Activated effector memory CD4-positive, alpha-beta T cell treated with anti-CD3 and anti-CD28 coated beads, Interleukin-2, amount 50 U/mL, for 16 hours (primary cell): ENCODE measurements at places on chromosomes 7 and 10.

DNA sequence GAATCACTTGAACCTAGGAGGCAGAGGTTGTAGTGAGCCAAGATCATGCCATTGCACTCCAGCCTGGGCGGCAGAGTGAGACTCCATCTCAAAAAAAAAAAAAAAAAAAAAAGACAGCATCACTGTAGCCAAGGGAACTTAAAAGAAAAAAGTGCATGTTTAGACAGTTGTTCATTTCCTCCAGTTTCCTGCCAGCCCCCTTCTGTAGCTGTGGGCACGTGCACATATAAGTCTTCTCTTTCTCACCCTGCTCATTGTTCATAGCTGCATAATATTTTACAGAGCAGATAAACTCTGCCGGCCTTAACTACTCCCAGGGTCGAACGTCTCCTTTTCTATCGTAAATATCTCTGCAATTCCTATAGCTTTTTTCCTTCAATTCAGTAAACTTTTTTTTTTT is 132.6 kb downstream of the LHPP start:
- DNase-seq = no peak

- DNase-seq = no peak
Observed at GRCh38 chr10:119235356-119235755, 28.0 kb downstream of the GRK5 start.

DNA sequence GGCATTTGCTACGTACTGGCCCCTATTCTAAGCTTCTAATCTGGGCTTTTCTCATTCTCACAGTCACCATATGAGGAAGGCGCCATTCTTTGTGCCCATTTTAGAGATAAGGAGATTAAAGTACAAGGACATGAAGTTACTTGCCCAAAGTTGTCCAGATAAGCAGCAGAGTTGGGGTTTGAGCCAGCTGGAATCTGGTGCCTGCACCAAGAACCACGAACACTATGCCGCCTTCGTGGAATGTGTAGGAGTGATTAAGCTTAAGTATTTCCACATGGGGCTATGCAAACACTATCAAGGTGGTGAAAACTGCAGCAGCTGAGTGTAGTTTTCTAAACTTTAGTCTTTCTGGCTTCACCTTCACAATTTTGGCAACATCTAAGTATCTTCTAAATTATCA is 342.7 kb upstream of the ETV1 start:
- no peak for DNase-seq

DNA sequence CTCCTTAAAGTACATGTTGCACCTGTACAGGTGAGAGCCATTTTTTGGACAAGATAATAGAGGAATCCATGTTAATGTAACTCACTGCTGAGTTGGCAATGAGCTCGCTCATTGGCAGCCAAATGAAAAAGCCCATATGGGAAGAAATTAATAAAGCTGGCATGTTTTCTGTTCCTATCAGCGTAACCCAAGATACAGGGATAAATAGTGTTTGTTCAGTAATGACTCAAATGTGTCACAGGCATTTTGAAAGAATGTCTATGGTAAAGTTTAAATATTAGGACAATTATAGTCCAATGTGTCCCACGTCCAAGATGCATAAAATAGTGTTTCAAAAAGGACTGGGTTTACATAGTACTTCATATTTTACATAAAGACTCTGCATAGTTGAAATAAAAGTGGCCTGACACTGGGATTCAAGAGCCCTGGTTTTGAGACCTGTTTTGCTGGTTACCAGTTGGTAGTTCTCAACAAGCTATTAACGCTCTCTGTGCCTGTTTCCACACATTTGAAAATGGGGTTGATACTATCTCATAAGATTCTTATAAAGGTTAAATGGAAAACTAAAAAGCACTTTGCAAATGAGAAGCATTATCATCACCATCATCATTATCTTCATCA is 49.1 kb downstream of the MTURN start:
- DNase-seq = no peak

DNA sequence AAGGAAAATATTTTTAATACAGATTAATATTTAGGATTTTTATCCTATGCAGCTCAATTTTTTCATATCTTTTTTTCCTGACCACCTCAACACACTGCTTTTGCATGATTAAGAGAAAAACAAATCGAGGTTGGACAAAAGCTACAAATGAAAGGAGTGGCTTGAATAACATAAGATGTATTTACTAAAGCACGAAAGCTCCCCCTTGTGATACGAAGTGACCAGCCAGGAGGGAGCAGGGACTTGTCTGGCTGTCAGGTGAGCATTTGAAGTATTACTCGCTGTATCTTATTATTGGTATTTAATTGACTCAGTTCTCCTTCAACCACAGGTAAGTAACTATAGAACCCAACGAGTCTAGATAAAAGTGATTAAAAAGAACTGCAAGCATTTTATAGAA is 265.2 kb upstream of the PHF14 start:
- DNase-seq = no peak

GRCh38 chr7:124022551-124022950 is 10.3 kb downstream of the TMEM229A start:
- no peak for DNase-seq

- no peak for DNase-seq
Observed at GRCh38 chr10:95478935-95479334, 82.2 kb downstream of the SORBS1 start.

GRCh38 chr7:6542368-6542767 is 8.9 kb downstream of the GRID2IP start:
- DNase-seq = no peak

- no peak for DNase-seq
Observed at GRCh38 chr7:132469264-132469663, 107.0 kb downstream of the PLXNA4 start.

GRCh38 chr7:45258533-45259226 is 101.1 kb downstream of the RAMP3 start:
- no peak for DNase-seq

DNA sequence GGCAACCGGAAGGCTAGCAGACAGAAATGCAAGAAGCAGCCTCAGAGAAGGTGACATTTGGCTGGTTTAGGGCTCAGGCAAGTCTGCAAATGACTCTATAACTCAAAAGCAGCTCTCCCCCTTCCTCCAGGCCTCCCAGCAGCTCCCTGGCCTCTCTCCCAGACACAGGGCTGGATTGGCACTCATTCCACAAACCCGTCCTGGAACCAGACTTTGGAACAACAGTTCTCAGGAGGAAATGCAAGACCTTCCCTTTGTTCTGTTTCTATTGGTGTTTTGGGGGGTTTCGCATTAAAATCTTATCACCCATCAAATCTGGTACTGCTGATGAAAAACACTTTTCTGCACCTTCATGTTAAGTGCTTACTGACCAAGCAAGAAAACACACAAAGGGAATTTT is 40.3 kb upstream of the EFCAB10 start:
- DNase-seq = no peak

GRCh38 chr10:32963096-32963495 is 5.1 kb upstream of the ITGB1 start:
- DNase-seq = no peak

- DNase-seq = no peak
Observed at GRCh38 chr10:129280908-129281586, 186.0 kb upstream of the MGMT start.

DNA sequence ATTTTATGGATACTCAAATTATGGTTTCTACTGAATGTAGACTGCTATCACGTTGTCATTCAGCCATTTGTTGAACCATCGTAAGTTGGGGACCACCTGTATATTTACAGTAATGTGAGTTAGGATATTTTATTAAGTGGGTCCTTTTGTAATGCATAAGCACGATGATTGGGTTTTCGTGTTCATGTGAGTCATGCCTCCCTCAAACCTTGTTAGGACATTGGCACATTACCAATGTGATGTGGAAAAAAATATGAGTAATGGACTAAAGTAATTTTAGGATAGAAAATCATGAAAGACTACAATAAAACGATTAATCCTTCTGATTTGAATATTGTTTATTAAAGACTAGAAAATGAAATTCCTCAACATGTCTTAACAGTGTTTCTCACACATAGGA is 8.7 kb downstream of the SMC3 start:
- no peak for DNase-seq

DNA sequence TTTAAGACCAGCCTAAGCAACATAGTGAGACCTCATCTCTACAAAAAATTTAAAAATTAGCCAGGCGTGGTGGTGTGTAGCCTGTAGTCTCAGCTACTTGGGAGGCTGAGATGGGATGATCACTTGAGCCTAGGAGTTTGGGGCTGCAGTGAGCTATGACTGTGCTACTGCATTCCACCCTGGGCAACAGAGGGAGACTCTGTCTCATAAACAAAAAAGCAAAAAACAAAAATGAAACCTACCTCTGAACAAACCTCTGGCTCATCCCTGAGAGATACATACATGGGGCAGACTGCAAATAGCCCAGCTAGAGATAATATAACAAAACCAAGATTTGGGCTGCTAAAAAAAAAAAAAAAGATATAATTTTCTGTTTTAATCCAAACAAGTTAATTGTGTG is 19.5 kb downstream of the C10orf67 start:
- DNase-seq = no peak

GRCh38 chr10:101617102-101617823 is 29.1 kb downstream of the DPCD start:
- DNase-seq = no peak

DNA sequence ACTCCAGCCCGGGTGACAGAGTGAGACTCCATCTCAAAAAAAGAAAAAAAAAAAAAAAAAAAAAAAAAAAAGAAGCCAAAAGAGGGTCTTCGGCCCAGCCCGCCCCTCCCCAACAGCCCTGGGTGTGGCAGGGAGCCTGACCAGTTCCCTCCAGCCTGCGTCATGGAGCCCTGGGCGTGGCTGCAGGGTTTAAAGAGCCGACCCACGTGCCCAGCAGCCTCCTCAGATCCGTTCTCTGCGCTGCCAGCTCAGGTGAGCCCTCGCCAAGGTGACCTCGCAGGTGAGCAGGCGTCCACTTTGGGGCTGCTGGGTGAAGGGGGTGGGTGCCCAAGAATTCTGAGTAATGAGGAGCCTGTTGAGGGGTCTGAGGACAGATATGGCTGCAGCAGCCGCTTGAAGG is at the start of gene FXYD4:
FXYD4 (plus strand) TSS at position 219 of the 400 bp plus-strand sequence. CDS start 2,111 bp downstream, outside the sequence.
- DNase-seq = no peak

- DNase-seq = no peak
Observed at GRCh38 chr7:4026941-4027486, 655.1 kb upstream of the FOXK1 start.

- no peak for DNase-seq
Observed at GRCh38 chr10:129418496-129419225, 48.4 kb upstream of the MGMT start.

GRCh38 chr7:91264924-91265681 is 870 bp downstream of the FZD1 start:
- DNase-seq = no peak
